Esophagus squamous epithelium (tissue), 5 donors: ENCODE measurements at places on chromosomes 16 and 17. TPM values are rescaled to one million over a fixed set of nuclear protein-coding genes. Genes with fewer than 3 reads are reported as not detected.

GRCh38 chr16:71927383-71927782 is 32.1 kb downstream of the IST1 start:
- H3K27me3 ChIP-seq = no peaks in the 10 kb centered on the region
- peaks cover 22% of the 10 kb centered on the region for H3K4me1 ChIP-seq
- H3K27ac ChIP-seq = peak overlapping the region; percentile 71
- no peak for DNase-seq
- no peak overlapping the region for H3K4me3 ChIP-seq
- peaks cover 53% of the 10 kb centered on the region for H3K36me3 ChIP-seq

DNA sequence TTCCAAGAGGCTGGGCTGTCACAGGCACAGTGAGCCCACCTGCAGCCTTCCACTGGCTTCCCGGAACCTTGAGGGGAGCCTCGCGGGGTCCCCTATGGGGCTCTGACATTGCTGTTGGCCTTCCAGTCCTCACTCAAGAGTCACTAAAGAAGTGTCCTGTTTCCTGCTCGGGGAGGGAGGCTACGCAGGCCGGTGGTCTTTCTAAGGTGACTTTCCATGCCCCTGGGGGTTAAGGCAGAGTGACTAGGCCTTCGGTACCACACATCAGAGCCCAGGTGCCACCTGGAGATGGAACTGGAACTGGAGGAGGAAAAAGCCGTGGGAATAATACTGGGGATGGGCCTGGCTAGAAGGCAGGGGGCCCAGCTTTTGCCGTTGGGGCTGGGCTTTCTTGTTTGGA is 72.1 kb downstream of the IL21R start:
- peaks cover 5% of the 10 kb centered on the region for H3K4me1 ChIP-seq
- H3K27ac ChIP-seq = no peak overlapping the region
- peaks cover 100% of the 10 kb centered on the region for H3K36me3 ChIP-seq
- H3K4me3 ChIP-seq = no peak overlapping the region

- H3K27me3 ChIP-seq = no peaks in the 10 kb centered on the region
- H3K4me1 ChIP-seq = no peaks in the 10 kb centered on the region
- H3K4me3 ChIP-seq = no peak overlapping the region
- no peak for DNase-seq
- no peaks in the 10 kb centered on the region for H3K36me3 ChIP-seq
- H3K27ac ChIP-seq = no peak overlapping the region
Observed at GRCh38 chr17:77679589-77679988, 278.9 kb upstream of the TNRC6C start.

DNA sequence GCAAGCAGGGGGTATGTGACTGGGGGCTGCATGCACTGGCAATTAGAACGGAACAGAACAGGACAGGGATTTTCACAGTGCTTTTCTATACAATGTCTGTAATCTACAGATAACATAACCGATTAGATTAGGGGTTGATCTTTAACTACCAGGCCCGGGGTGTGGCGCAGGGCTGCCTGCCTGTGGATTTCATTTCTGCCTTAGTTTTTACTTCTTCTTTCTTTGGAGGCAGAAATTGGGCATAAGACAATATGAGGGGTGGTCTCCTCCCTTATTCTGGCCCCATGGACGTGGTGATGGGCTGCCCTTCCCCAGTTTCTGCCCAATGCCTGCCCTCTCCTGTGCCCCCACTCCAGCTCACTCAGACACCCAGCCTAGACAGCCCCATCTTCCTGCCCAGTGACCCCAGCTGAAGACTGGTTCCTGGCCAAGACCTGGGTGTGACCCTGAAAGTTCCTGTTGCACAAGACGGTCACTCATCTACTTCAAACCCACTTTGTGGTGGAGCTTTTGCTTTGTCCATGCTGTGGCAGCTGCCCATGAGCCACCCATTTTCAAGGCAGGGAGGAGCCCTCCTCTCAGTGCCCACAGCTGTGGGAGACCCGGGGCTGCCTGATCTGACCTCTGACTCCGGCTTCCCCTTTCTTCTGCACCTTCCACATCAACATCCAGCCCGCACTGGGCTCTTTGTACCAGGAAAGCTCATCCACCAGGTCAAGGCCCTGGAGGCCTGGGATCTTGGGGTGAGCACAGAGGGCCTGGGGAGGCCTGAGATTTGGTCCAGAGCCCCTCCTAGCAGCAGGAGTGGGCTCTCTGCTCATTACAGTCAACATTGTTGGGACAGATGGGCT is 18.6 kb downstream of the ALOX12B start:
- no peak overlapping the region for H3K4me3 ChIP-seq
- no peak for DNase-seq
- no peaks in the 10 kb centered on the region for H3K36me3 ChIP-seq
- peaks cover 22% of the 10 kb centered on the region for H3K4me1 ChIP-seq
- H3K27me3 ChIP-seq = peaks cover 15% of the 10 kb centered on the region
- H3K27ac ChIP-seq = no peak overlapping the region

DNA sequence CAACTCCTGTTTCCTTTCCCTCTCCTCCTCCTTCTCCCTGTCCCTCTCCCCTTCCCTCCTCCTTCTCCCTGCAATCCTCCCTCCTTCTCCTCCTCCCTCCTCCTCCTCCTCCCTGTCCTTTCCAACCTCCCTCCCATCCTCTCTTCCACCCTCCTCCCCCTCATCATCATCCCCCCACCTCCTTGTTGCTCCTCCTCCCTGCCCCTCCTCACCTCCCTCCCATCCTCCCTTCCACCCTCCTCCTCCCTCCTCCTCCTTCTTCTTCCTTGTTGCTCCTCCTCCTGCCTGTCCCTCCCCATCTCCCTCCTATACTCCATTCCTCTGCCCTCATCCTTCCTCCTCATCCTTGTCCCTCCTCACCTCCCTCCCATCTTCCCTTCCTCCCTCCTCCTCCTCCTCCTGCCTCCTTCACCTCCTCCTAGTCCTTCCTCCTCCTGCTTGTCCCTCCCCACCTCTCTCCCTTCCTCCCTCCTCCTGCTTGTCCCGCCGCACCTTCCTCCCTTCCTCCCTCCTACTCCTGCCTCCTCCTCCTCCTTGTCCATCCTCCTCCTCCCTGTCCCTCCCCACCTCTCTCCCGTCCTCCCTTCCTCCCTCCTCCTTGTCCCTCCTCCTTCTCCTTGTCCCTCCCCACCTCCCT is 222.5 kb downstream of the IRF8 start:
- no peaks in the 10 kb centered on the region for H3K36me3 ChIP-seq
- no peak for DNase-seq
- no peaks in the 10 kb centered on the region for H3K4me1 ChIP-seq
- H3K27me3 ChIP-seq = no peaks in the 10 kb centered on the region
- no peak overlapping the region for H3K27ac ChIP-seq

DNA sequence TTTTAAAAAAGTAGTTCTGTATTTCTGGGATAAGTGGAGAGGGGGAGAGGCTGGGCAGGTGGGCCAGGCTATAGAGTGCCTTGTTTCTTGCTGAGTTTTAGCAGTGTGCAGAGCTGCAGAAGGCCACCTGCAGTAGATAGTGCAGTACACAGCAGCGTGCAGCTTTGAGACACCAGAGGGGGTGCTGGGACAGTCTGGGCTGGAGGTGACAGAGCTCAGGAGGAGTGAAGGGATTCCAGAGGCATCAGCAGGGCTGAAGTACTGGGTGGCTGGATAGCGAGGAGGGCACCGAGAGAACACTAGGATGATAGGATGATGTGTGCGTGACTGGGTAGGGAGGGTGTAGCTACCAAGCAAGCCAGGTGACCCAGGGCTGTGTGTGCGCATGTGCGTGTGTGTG is 26.6 kb downstream of the LCMT1 start:
- no peak for DNase-seq
- peaks cover 100% of the 10 kb centered on the region for H3K36me3 ChIP-seq
- H3K4me1 ChIP-seq = no peaks in the 10 kb centered on the region
- no peaks in the 10 kb centered on the region for H3K27me3 ChIP-seq

DNA sequence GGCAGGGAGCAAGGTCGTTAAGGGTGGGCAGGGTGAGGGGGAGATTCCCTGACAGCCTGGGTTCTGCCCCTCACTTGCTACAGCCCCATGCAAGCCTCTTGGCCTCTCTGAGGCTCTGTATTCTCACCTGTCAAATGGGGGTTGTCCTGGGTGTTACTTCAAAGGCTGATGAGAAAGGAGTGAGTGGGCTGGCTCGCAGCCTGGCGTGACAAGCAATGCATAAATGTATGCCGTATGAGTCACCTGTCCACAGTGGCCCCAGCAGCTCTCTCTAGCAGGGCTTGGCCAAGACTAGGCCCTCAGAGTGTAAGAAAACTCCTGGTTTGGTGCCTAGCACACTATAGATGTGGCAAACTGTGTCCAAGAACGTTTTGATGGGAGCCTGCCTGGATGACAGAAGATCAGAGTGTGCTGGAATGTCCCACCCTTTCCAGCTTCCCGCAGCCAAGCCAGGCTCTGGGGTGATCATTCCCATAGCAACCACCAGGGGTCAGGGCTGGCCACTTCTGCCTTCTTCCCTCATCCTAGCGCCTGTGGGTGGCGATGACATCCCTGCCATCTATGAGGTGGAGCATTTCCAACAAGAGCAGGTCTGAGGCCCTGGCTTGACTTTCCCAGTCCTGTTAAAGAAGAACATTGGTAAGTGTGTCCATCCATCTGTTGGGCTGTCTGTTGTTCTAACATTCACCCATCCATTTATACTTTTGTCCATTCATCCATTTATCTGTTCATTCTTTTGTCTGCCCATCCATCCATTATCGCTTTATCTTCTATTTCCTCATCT is 37.2 kb upstream of the ADGRG1 start:
- DNase-seq = no peak
- peaks cover 9% of the 10 kb centered on the region for H3K4me1 ChIP-seq
- H3K36me3 ChIP-seq = no peaks in the 10 kb centered on the region

DNA sequence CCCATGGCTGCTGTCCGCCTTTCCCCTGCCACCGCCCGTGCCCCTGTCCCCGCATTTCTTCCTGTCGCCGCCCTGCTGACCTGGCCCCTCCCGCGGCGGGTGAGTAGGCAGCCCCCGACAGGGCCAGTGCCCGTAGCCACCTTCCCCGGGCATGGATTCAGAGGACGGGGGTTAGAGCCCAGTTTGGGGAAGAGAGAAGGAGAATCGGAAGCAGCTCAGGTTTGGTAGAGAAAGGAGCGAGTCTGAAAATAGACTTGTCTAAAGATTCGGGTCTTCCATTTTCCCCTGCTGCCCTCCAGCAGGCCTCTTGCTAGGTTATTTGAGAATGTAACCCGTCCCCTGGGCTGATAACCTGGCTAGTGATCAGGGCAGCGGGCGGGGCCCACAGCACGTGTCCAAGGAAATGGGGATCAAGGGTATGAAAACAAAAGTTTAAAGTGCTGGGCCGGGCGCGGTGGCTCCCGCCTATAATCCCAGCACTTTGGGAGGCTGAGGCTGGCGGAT is 7.9 kb upstream of the CLDN9 start:
- H3K4me1 ChIP-seq = no peaks in the 10 kb centered on the region
- H3K4me3 ChIP-seq = peak overlapping the region; percentile 54
- H3K36me3 ChIP-seq = no peaks in the 10 kb centered on the region
- peak overlapping the region; percentile 11 for H3K27ac ChIP-seq
- DNase-seq = no peak

GRCh38 chr16:81450783-81451491 is 6.3 kb downstream of the CMIP start:
- H3K4me3 ChIP-seq = no peak overlapping the region
- H3K27me3 ChIP-seq = no peaks in the 10 kb centered on the region
- H3K4me1 ChIP-seq = peaks cover 59% of the 10 kb centered on the region

DNA sequence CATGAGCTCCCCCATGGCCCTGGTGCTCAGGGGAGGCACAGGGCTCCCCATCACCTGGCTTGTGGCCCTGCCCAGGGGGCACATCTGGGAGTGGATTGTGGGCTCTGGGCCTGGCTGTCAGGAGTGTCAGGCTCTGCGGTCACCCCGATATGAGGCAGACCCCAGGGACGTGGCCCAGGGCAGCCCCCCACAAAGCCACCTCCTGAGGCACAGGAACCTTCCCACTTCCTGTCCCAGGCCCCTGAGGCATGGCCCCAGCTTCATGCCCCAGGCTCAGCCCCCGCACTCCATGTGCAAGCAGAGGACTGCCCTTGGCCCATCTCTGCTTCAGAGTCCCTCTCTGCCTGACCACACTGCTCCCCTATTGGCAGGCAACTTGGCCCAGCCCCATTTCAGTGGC is 160.3 kb downstream of the PCTP start:
- DNase-seq = no peak
- H3K36me3 ChIP-seq = no peaks in the 10 kb centered on the region
- no peak overlapping the region for H3K4me3 ChIP-seq
- no peak overlapping the region for H3K27ac ChIP-seq
- no peaks in the 10 kb centered on the region for H3K4me1 ChIP-seq

GRCh38 chr17:77006971-77007649 is 133.7 kb upstream of the SEC14L1 start:
- H3K4me3 ChIP-seq = no peak overlapping the region
- no peaks in the 10 kb centered on the region for H3K36me3 ChIP-seq
- no peak for DNase-seq
- no peaks in the 10 kb centered on the region for H3K4me1 ChIP-seq

GRCh38 chr16:15874745-15875314 is 13.6 kb downstream of the CEP20 start:
- H3K27ac ChIP-seq = peak overlapping the region; percentile 60
- no peaks in the 10 kb centered on the region for H3K36me3 ChIP-seq
- no peak for DNase-seq
- H3K27me3 ChIP-seq = no peaks in the 10 kb centered on the region
- no peaks in the 10 kb centered on the region for H3K4me1 ChIP-seq
- no peak overlapping the region for H3K4me3 ChIP-seq

GRCh38 chr16:75308011-75308410 is 56.6 kb upstream of the BCAR1 start:
- H3K4me1 ChIP-seq = peaks cover 22% of the 10 kb centered on the region
- no peaks in the 10 kb centered on the region for H3K36me3 ChIP-seq
- H3K4me3 ChIP-seq = no peak overlapping the region

DNA sequence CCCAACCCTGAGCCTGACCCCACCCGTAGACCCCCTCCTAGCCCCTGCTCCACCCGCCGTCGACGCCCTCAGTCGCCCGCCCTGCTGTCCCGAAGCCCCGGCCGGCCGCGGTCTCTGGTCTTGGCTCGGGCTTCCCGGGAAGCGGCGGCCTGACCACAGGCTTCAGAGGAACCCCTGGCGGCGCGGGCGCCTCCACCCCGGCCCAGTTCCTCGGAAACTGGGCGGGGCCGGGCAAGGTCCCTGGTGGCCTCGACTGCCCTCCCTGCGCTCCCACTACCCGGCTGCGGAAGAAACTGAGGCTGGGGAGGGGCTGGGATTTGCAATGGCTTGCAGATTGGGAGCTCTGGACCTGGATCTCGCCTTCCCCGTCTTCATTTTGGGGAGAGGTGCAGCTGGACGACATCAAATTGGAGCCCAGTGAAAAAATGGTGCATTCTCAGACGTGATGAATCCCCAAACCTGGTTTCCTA is 692 bp upstream of the SOCS1 start:
- no peaks in the 10 kb centered on the region for H3K27me3 ChIP-seq
- no peaks in the 10 kb centered on the region for H3K36me3 ChIP-seq
- DNase-seq = no peak
- peak overlapping the region; percentile 71 for H3K4me3 ChIP-seq
- peak overlapping the region; percentile 97 for H3K27ac ChIP-seq

Gene KRT33B
- not detected for total RNA-seq

Gene OTOP2
- total RNA-seq = 0.41 TPM

Gene ULK2
- total RNA-seq = 9.3 TPM

Gene PRCD
- total RNA-seq = 2.5 TPM
